ENCODE measurements at places on chromosomes 4 and X.
A peak's percentile ranks its signal among the peaks of the same experiment; 100 is the strongest.

- DNase-seq, result peak; percentile 97
These were observed at the start of gene TMEM154 for GRCh38 chr4:152679414-152680281. TSS of gene TMEM154 (minus strand) at chr4:152679997. CDS start at chr4:152679933, 64 bp downstream.

GRCh38 chrX:153861733-153862310, 24.2 kb downstream of the L1CAM start:
- no peak for DNase-seq

- DNase-seq, result peak; percentile 44
These were observed 593 bp downstream of the NPY1R start for GRCh38 chr4:163331629-163332376.

- DNase-seq, result peak; percentile 52
These were observed 31.2 kb downstream of the LGI2 start for GRCh38 chr4:24999392-25000089.

- DNase-seq, result no peak
These were observed 39.9 kb upstream of the CYP4V2 start for GRCh38 chr4:186151499-186151898.

DNA sequence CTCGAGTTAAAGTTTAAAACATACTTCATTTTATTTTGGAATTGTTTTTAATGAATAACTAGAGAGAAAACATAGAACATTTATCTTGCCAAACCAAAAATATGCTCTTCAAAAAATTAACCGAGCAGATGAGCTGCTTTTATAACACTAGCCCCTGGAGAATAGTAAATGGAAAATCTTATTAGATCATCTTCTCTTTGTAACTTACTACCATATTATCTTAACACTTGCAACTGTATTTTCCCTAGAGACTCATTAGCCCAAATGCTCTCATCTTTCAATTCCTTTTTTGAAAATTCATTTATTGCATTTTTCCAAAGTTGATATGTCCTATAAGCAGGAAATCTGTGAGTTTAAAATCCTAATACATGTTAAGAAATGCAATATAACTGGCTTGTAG, 143.3 kb downstream of the CAMK2D start:
- no peak for DNase-seq

DNA sequence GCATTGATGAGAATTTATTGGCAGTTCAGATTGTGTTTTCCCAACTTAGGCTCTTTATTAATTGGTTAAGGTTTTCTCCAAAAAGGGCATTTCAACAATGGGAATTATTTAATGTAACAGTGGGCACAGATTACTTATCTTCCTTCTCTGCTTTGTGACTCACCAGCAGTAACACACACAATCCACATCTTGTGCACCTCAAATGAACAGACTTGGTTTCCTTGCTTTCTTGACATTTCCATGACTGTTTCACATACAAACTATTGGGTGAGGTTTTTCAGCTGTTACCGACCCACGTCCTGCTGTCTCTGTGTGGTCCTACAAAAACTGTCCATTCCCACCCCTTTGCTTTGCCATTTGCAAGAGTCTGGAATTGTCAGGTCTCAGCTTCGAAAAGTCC, 38.1 kb downstream of the CCNI start:
- no peak for DNase-seq

Data from mesendoderm (in vitro differentiated cells).